ENCODE measurements at places on chromosomes 1 and 21. TPM values are rescaled to one million over a fixed set of nuclear protein-coding genes. Genes with fewer than 3 reads are reported as not detected.

Gene CELA3B
- not detected for total RNA-seq

Gene SERINC2
- total RNA-seq = not detected

GRCh38 chr1:233897325-233898162 lies 6.9 kb upstream of the SLC35F3 start:
- DNase-seq = no peak

DNA sequence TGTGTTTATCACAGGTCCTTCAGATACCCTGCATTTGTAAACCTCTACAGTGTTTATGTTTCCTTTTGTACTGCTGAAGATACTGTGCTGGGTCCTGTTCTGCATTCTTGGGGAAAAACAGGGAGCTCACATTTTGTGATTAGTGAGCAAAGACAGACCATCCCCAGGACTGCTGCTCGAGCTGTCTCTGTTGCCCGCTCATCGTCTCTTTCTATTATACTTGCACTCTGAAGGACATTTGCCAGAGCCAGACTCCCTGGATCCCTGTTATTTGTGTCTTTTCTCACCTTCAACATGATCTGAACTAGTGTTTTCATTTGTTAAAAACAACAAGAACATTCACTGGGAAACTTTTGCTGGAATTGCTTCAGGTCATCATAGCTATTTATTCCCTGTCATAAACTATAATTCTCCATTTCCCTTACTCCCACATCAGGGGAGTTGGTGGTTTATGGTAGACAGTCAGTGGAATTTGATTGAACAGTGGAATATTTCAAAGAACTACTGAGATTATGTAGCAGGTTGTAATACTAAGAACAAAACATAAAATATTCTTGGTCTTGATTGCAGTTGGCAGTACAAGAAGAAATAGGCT lies 53.0 kb downstream of the PRRX1 start:
- no peak for DNase-seq

- peak; percentile 48 for DNase-seq
These were observed 20.7 kb upstream of the KCNA2 start for GRCh38 chr1:110626889-110627288.

GRCh38 chr1:96409689-96410088 lies 311.9 kb upstream of the PTBP2 start:
- DNase-seq = no peak

- no peak for DNase-seq
These were observed 51.4 kb upstream of the RGL1 start for GRCh38 chr1:183753464-183753891.

Gene PLPPR4
- total RNA-seq = not detected

DNA sequence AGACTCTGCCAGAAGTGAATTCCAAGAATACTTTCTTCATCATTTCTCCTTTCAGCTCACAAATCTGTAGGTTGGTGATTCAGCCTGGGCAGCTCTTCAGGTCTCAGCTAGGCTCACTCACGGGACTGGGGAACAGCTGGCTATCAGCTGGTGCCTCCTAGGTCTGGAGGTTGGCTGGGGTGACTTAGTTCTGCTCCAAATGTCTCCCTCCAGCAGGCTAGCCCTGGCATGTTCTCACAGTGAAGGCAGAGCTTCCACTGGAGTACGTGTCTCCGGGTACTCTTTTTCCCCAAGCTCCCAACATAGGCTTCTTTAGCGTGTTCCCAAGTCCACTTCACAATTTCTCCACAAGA lies 12.5 kb upstream of the VAMP4 start:
- no peak for DNase-seq

- no peak for DNase-seq
These were observed 80.4 kb upstream of the COL6A1 start for GRCh38 chr21:45901061-45901690.

GRCh38 chr1:17329610-17330009 lies 21.6 kb downstream of the PADI4 start:
- no peak for DNase-seq

Gene RGSL1
- total RNA-seq = not detected

Gene SLC44A5
- total RNA-seq = 1.6 TPM

DNA sequence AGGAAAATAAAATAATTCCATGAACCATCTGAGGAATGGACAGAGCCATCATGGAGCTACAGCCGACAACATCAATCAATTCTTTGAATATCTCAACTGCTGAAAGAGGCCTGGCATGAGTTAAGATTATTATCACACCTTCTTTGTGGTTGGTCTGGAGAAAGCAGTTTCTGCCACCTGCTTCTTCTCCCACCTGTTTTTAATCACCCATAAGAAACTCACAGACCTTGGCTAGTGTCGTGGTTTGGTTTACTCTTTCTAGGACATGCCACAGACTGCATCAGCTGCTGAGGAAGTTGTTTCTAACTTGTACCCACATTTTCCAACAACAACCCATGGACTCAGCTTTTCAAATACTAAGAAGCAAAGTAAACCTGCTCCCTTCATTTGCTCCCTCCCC lies 65.6 kb downstream of the NTPCR start:
- DNase-seq = no peak

DNA sequence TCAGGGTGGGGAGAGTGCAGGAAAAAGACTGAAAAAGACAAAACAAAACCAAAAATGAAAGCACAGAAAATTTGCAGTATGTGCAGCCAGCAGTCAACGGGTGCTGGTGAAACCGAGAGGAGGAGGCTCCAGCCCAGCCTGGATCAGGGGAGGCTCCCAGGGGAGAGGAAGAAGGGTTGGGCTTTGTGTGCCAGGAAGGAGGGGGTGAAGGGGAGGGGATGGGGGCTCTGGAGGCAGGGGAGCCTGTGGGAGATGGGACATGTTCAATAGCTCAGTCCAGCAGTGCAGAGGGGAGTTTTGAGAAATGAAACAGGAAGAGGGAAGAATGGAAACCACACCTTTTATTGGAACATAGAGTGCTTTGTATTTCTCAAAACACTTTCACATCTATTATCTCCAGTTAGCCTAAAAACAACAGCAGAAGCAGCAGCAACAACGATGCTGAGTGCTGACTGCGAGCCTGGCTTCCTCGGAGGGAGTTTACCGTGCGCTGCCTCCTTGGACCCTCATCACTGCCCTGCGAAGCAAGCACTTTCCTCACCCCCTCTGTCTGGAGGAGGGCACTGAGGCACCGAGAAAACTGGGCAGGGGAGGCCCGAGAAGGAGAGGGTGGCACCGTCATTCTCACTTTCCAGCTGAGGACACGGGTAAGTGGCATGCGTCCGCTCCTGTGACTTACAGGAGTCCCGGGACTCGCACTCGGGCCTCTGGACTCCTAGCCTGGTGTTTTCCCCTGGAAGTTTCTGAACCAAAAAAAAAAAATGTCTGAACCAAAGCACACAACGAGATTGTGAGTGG lies 62.9 kb downstream of the MDM4 start:
- DNase-seq = peak; percentile 81

- no peak for DNase-seq
These were observed 10.6 kb downstream of the S100B start for GRCh38 chr21:46594276-46594675.

DNA sequence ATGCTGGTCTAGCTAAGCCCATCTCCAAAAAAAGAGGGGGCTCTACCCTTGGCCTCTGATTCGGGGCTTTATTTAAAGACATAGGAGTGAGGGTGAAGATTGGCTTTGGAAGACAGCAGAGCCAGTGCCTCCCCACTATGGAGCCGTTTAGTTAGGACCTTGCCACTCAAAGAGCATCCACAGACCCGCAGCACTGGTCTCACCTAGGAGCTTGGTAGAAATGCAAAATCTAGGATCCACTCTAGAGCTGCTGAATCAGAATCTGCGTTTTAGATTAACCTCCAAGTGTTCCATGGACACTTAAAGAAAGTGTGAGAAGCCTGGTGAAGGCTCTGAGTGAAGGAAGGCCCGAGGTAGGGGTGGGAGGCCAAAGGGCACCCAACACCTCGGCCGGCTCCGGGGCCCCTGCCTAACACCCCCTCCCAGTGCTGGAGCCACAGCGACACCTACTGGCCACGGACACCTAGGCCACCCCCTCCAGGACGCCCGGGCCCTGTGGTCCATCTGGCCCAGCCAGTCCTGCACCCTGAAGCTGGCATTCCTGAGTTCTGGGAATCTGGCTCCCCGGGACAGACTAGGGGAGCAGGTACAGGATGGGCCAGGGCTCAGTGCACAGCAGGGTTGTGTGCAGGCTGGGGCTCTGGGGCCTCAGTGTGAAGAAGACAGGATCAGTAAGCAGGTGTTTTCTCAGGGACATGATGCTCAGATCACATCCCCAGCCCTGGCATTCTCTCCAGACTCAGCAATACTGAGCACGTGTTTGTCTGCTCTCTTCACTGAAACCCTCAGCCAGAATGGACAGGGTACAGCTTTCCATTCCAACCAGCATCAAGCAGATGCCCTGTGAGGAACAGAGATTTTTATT lies 79.2 kb downstream of the TMEM53 start:
- DNase-seq = peak; percentile 52

GRCh38 chr21:25240974-25241373 lies 366.3 kb downstream of the MRPL39 start:
- DNase-seq = no peak

Gene PDPN
- total RNA-seq = not detected

Gene MAP3K21
- total RNA-seq = 0.30 TPM

Gene MYOC
- not detected for total RNA-seq

DNA sequence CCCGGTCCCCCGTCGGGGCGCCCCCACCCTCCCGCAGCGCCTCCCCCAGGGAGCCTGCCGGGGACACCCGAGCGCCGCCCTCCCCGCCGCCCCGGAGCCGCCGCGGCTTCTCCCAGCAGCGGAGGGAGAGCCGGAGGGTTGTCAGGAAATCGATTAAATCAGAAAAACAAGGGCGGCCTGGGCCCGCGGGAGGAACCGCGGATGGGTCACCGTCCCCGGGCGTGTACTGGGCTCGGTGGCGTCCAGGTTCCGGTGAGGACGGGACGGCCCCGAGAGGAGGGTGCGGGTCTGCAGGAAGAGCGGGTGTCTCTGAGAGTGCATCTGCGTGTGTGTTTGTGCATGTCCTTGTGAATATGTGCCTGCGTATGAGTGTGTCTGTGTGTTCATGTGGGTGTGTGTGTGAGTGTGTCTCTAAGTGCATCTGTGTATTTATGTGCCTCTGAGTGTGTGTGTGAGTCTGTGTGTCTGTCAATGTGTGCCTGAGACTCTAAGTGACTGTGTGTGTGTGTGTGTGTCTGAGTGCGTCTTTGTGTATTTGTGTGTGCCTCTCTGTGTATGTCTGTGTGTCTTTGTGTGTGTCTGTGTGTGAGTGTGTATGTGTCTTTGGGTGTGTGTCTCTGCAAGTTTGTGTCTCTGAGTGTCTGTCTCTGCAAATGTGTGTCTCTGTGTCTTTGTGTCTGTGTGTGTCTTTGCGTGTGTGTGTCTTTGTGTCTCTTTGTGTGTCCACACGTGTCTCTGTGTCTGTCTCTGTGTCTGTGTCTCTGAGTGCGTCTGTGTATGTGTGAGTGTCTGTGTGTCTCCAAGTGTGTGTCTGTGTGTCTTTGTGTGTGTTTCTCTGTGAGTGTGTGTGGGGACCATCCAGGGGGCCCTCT lies 1.1 kb downstream of the SPSB1 start:
- DNase-seq = peak; percentile 45

DNA sequence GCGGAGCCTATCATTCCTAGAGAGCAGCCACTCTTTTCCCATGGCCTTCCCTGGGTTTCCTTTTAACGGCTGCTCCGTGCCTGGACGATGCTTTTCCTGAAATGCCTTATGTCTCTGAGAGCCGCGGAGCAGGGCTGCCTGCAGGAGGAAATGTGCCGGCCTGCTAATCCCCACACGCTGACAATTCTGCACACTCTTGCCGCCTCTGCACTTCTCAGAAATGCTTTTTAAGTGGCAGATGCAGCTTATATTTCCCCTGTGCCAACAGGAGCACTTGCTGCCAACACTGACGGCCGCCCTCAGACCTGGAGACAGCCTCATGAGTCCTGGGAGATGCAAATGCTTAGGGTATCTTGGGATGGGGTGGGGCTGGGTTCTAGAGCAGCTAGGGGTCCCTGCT lies 253.2 kb downstream of the GRIK3 start:
- DNase-seq = no peak

DNA sequence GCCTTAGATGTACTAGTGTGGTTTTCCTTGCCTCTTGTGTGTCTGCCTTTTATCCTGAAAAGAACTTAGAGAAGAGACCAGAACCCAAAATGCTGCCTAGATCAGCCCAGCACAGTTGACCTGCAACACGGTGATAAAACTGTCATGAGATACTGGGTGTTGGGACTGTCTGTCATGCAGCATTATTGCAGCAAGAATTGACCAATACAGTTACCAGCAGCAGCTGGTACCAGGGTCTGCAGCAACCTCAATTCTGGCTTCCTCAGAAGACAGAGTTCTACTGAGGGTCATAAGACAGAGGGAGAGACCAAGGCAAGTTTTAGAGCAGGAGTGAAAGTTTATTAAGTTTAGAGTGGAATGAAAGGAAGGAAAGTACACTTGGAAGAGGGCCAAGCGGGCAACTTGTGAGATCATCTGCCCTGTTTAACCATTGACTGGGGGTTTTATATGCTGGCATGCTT lies 182.0 kb downstream of the DYRK1A start:
- DNase-seq = no peak

Gene SIM2
- total RNA-seq = not detected

Gene AGBL4
- total RNA-seq = 0.47 TPM

Gene AGL
- 11.9 TPM for total RNA-seq

- DNase-seq = no peak
These were observed 83.2 kb downstream of the SH3GLB1 start for GRCh38 chr1:86787621-86788020.

DNA sequence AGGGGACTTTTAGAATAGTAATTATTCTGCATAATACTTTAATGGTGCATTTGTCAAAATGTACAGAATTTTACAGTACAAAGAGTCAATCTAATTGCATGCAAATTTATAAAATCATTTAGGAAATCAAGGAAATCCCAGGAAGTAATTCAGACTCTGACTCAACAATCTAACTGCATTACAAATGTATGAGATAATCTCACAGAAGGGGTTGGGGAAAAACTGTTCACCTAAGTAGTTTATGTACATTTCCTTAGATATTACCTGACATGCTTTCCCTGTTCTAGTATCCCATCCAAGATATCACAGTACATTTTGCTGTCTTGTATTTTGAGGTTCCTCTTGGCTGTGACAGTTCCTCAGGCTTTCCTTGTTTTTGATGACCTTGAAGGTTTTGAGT lies 4.7 kb downstream of the CRB1 start:
- no peak for DNase-seq

Gene ADAM30
- not detected for total RNA-seq

- peak; percentile 46 for DNase-seq
These were observed 539 bp downstream of the ATP8B2 start for GRCh38 chr1:154325583-154326545.

- no peak for DNase-seq
These were observed 12.6 kb upstream of the RCSD1 start for GRCh38 chr1:167617153-167618147.

DNA sequence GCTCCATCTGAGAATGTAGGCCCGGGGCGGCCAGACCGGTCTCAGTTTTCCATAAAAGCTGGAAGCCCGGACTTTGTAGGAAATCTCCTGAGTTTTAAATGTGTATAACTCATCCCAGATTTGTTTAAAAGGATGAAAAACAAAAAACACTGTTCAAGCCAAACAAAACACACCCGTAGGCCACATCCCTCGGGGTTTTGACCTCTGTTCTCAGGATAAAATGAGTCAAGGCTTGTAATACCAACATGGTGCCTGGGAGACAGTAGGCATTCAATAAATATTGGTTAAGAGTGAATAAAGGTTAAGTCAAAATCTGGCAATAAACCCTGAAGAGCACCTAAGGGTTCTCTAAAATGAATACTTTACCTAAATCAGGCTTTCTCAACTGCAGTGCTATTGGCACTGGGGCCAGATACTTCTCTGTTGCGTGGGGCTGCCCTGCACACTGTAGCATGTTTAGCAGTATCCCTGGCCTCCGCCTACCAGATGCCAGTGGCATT lies 55.0 kb downstream of the KAZN start:
- no peak for DNase-seq

Gene RHBG
- total RNA-seq = not detected

- no peak for DNase-seq
These were observed 14.9 kb downstream of the COLGALT2 start for GRCh38 chr1:184022668-184023067.

- no peak for DNase-seq
These were observed 28.6 kb upstream of the JUN start for GRCh38 chr1:58812468-58812867.
